Common myeloid progenitor, CD34-positive (primary cell): ENCODE measurements at places on chromosomes 13 and 19.

GRCh38 chr13:80523134-80523533 is 182.2 kb upstream of the SPRY2 start:
- no peak for DNase-seq

DNA sequence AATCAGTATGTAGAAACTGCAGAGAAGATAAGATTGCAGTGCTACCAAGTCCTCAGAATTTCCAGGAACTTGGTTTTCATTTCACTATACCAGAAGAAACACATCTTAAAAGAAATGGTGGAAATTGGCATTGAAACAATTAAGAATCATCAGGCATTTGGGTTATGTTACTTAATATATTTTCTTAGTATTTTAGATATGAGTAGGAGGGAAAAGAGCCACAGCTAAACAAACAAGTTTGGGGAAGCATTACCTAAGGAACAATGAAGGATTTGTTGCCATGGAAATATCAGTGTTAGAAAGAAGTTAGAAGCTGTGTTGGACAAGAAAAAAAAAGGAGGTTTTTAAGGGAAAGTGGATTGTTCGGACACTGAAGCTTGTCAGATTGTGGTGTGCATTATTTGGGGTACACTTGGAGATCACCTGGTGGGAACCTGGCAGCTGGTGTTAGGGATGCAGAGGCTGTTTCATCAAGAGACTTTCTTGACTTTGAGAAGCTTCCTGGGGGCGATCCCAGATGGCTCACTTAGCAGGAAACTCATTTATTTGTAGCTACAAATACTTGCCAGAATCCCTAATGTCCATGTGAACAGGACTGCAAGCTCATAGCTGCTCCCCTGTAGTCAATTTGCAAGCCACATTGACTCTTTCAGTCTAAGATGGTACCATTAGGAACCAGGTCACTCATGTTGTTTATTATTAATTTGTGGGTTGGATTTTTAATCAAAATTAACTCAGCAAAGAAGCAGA is 246.7 kb downstream of the RFC3 start:
- no peak for DNase-seq

DNA sequence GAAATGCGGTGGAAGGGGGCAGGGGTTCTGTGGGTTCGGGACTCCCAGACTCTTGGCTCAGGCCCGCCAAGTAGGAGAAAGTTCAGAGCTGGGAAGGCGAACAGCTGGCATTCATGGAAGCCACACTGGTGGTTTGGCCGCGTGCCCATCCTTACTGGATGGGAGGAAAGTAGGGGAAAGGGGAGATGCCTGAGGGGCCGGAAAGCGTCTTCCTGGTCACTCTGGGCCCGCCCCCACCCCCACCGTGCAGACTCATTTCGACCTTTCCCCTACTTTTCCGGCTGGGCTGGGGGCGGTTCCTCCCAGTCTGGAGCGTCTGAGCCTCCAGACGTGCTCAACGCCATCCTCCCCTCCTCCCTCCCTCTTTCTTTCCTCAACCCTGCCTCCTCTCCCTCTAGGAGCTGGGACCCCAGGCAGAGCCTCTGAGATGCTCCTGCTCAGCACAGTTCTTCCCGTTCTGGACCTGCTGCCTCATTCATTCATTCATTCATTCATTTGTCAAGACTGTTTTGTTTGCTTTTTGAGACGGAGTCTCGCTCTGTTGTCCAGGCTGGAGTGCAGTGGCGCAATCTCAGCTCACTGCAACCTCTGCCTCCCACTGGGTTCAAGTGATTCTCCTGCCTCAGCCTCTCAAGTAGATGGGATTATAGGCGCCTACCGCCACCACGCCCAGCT is 3.5 kb downstream of the ANGPTL4 start:
- DNase-seq, result no peak

- DNase-seq, result no peak
These were observed 17.5 kb downstream of the LRRC63 start for GRCh38 chr13:46229251-46229650.
